NCI-H1105 (cell line): ENCODE measurements at places on chromosomes 3 and 15.
A peak's percentile ranks its signal among the peaks of the same experiment; 100 is the strongest.

- DNase-seq = no peak
These were observed 107.1 kb upstream of the TSC22D2 start for GRCh38 chr3:150300852-150301517.

DNA sequence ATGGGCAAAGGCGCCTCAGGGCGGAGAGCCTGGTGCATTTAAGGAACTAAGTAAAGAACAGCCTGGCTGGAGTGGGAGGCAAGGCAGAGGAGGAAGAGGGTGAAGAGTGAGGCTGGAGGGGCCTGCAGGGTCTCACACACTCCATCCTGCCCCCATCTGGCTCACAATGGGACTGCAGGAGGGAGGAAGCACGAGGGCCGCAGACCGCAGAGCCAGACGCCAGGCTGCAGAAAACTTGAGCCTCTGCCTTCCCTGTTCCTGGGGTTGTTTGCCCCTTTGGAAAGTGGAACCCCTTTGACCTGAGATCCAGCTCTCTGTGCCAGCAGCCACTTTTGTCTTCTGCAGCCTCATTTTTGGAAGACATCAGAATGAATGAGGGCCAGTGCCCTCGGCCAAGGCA lies 138.0 kb downstream of the SRGAP3 start:
- DNase-seq = no peak

GRCh38 chr15:85616549-85617110 lies 178.1 kb downstream of the KLHL25 start:
- DNase-seq = no peak

DNA sequence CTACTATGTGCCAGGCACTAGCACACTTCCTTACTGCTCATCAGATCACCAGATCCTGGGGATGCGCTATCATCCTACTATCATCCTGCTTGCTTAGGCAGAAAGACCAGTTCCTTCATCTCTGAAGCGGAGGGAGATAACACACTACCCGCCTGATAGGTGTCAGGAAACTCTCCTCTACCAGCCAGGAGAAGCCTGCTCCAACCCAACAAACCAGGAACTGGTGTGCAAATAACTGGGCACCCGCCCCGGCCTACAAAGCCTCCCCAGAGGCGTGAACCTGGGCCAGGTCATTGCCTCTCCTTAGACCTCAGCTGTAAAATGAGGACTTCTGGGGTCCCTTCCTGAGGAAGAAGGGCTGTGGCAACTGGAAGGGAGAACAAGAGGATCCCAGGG lies 61.5 kb downstream of the HOMER2 start:
- DNase-seq = no peak

GRCh38 chr3:169999433-169999832 lies 32.8 kb downstream of the SEC62 start:
- no peak for DNase-seq

DNA sequence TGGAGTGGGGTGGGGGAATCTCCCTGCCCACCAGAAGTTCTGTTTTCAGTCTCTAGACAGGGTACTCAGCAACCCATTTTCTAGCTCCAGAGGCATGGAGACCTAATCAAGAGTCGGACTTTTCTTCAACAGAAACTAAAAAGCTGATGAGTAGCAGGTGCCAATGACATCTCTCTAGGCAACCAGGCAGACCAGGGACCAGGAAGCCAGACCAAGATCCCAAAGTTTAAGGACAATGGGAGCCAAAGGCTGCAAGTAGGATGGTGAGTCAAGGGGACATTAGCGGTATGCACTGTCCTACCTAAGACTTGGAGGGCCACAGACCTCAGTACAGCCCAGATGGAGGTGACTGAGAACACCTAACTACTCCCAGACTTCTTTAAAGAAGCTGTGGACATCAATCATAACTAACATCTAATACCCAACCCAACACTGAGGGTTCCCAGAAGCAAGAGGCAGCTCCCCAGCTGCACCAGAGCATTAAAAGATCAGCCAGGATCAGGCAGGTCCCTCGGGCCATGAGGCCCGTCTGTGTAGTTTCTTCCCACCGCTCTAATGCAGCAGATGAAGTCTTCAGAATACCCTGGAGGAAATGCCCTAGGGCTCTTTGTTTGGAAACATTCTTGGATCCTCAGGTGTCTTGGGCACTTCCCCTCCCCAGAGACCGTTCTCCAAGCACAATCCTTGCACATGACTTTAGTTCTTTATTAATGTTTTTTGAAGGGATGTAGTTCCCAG lies 979 bp downstream of the CCDC71 start:
- no peak for DNase-seq

DNA sequence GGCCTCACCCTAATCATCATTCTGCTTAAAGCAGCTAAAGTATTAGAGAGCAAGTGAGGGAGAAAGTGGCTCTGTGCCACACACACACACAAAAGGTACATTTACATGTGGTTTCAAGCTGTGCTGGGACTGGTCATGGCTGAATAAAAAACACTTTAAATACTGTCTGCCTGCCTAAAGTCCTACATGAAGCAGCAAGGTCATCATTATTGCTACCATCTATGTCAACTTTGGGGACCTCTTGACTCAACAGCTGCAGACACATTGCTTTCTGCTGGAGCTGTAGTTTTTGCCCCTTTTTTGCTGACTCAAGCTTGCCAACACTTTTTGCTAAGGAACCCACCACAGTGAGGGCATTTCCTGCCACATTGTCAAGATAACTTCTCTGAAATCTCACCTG lies 1237.9 kb downstream of the ROBO2 start:
- no peak for DNase-seq

DNA sequence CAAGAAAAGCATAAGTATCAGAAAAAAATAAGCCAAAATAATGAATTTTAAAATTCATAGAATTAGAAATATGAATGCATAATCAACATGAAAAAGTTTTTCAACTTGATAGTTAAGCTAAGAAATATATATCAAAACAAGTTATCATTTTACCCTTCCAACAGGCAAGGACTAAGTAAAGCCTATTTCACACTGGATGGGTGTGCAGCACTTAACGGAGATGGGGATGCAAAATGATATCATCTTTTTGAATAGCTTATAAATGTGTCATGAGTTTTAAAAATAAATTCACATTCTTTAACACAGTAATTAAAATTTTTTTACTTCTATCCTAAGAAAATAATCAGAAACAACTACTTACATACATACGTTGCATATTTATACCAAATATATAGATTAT lies 20.9 kb downstream of the PIK3R4 start:
- DNase-seq = no peak

GRCh38 chr3:113532698-113533533 lies 561 bp downstream of the SIDT1 start:
- DNase-seq = peak; percentile 30

GRCh38 chr3:189739378-189739777 lies 108.2 kb downstream of the TP63 start:
- no peak for DNase-seq

DNA sequence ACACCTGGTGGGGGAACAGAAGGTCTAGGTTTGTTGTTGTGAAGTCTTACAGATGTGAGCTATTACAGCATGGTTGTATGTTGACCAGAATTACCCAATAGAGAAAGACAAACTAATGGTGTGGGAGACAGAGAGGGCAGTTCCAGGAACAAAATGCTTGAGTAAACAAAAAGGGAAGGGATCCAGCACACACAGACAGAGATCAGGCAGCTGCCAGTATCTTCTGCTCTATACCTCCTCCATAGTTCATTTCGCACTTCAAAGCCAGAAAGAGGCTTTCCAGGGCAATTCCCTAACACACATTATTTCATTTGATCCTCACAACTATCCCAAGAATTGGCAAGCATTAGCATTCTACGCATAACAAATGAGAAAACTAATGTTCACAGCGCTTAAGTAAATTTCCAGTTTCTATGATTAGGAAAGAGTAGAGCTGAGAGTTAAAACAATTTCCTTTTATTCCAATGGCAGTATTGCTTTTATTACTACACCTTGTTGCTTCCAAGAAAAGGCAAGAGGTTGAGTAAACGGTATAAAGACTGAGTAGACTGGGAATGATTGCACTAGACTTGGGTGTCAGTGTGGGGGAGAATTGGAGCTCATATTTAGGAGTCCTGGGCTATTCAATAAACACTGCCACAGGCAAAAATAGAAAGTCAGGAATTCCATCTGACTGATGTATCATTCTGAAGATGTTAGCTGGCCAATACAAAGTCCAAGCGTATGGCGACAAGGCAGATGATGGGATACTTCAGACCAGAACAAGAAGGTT lies 39.7 kb upstream of the ZNF280D start:
- DNase-seq = no peak
